Globus pallidus (tissue), 1 donor: ENCODE measurements at places on chromosomes 7 and 10.
A peak's percentile ranks its signal among the peaks of the same experiment; 100 is the strongest.

DNA sequence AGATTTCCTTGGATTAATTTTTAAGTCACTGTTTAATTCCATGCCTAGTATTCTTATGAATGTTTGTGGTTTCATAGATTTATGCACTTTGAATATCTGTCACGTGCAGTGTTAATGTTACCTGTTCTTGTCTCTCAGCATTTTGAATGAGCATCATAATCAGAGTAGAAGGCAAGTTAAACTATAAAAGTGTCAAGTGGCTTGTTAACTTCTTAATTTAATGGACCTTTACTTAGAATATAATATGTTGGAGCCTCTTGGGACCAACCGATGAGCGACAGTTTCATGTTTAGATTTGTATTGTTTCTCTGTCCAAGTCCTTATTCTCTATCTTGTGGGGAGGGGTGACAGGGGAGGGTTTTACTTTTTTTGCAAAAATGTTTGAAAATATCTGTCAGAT lies 50.6 kb upstream of the MTURN start:
- no peak for DNase-seq

DNA sequence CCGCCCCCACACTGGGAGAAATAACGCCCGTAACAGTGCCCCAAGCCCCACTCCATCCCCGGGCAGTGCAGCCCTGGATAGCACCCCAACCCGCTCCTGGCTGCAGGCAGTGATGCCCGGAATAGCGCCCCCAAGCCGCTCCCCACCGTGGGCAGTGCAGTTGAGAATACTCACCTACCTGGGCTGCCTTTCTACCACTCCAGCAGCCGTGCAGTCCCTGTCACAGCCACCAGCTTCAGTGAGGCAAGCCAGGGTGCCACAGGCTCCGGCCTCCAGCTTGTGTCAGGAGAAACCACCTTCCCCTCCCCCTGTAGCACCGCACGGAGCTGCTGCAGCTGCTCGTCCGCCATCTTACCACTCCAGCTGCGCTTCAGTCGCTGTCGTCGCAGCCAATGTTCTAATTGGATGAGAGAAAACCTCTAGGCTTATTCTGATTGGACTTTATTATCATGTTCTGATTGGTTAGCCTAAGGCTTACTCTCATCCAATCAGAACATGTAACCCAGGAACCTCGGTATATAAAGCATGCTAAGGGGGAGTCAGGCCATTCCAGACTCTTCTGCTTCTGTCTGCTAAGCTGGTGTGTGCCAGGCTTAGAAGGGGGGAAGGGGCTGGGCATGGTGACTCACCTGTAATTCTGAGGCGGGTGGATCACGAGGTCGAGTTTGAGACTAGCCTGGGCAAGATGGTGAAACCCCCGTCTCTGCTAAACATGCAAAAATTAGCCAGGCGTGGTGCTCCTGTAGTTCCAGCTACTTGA lies 53.2 kb upstream of the ZNF33B start:
- no peak for DNase-seq

- no peak for DNase-seq
Measured at GRCh38 chr7:85274454-85274853, 87.6 kb upstream of the SEMA3D start.

GRCh38 chr7:16609842-16610450 lies 35.6 kb downstream of the ANKMY2 start:
- DNase-seq = no peak

DNA sequence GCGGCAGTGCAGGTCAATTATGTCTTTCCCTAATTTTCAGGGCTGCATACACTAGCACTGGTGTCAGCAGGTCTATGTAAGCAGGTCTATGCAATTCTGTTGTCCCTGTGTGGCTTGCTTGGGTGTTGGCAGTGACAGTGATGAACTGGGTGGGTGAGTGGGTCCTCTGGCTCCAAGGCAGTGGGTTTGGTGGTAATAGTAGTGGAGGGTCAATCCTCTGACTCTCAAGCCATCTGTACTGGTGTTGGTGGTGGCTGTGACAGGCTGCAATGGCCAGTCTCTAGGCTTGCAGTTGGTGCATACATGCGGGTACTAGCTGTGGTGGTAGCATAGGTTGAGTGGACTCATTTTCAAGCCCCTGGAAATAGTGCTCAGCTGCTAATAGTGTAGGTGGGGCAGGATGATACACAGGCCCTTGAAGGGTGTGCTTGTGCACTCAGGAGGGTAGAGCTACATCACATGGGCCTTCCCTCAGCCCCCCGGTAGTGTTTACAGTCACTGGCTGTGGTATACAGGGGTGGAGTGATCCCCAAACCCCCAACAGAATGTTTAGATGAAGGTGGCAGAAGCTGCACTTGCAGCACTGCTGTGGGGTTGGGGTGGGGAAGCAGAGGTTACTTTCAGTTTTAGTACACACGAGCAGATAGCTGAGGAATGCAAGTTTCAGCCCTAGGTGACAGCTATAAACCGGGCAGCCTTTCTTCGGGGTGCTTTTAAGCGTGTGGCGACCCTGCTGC lies 331.3 kb downstream of the PCDH15 start:
- DNase-seq = no peak

DNA sequence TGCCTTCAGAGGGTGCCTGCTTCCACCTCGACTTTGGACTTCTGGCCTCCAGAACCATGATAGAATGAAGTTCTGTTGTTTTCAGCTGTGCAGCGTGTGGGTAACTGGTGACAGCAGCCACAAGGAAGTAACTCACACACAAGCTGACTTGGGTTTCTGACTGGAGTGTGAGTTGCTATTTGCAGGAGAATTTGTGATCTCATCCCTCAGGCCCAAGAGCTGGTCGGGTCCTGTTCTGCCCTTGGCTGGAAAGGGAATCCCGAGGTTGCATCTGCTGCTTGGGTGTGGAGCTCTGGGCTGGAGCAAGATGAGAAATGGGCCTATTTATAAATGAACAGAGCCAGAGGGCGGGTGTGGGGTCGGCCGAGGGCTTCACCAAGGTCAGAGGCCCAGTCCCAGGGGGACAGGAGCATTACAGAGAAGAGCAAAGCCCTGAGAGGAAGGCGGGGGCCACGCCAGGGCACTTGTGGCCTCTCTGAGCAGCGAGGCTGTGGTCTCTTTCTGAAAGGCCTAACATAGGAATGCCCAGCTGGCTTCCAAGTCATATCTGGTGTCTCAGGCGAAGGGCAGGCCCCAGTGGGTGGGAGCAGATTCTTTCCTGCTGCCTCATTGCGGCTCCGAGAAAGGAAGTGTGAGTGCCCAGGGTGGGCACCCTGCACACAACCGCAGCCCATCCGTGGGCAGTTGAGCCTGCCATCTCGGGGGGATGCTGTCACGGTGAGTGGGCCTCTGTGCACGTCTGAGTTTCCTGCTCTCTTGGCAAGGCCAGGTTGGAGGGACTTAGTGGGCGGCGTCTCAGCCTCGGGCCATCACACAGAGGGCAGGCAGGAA lies 26.5 kb upstream of the C10orf71 start:
- DNase-seq = no peak

DNA sequence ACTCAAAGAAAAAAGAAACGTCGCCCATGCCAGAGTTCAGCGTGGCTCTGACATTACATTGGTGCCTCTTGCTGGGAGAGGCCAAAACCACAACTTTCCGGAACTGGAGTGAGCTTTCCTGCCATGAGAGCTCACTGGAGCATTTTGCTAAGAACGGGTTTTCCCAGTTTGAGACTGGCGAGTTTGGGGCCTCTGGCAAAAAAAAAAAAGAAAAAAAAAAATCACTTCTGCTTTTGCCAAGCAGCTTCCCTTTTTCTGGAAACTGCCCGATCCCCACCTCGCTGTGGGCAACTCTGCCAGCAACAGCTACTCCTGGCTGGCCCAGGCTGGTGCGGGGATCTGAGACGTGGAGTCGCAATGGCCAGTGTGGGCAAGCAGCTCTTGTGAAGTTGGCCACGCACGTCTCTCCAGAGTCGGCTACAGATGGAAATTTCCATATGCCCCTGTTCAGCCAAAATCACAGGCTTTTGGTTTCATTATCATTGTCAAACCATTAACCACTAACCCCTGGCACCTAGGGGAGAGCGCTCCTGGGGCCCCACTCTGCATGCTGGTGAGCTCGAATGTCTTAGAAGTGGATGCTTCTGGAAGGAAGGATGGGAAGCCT lies 25.7 kb downstream of the PRKAG2 start:
- peak; percentile 40 for DNase-seq

DNA sequence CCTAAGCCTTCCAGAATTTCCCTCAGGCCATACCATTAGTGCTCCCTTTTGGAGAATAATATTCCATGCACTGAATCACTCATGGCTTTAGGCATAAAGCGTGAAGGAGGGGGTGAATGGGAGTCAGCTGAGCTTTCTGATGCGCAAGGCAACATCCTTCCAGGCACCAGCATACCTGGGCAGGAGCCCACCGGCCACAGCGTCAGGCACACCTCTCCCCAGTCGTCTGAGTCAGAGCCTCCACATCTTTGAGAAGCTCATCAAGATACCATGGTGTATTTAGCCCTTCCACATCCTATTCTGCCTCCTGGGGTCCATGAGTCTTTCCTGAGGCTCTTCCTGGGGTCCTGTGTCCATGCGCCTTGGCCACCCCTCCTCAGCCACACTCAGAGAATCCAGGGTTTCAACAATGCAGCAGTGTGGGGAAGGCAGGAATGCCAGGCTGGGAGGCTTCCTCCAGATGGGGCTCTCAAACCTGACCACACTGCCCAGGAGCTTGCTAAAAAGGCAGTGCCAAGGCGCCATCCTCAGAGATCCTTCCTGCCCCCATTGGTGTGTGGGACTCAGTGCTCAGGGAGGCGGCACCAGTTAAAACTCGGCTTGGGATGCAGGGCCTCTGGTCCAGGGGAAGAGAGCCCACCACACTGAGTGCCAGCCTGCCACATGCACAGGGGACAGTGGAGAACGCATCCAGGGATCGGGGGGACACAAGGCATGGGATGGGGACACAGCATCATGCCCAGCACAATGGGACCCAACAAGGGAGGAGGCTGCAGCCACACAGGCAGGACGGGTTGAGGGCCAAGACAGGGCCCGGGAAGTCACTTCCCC lies 31.6 kb downstream of the RASGEF1A start:
- DNase-seq = no peak

GRCh38 chr7:153389261-153389660 lies 629.7 kb downstream of the ACTR3B start:
- DNase-seq = no peak

- DNase-seq = no peak
Measured at GRCh38 chr10:90111671-90112070, 410.3 kb downstream of the KIF20B start.
